ENCODE measurements at places on chromosomes 1 and 21.

DNA sequence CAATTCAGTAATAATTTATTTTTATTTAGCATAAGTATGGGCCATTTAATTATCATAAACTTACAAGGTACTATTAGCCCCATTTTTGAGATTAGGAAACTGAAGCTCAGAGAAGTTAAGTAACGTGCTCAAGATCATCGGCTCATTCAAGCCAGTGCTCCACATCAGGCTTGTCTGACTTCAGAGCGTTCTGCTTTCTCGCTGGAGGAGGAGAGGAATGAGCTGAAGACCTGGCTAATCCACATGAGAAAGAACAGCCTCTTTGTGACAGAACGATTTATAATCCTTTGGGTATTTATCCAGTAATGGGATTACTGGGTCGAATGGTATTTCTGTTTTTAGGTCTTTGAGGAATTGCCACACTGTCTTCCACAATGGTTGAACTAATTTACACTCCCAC lies 39.7 kb downstream of the DDX20 start:
- no peak for DNase-seq

DNA sequence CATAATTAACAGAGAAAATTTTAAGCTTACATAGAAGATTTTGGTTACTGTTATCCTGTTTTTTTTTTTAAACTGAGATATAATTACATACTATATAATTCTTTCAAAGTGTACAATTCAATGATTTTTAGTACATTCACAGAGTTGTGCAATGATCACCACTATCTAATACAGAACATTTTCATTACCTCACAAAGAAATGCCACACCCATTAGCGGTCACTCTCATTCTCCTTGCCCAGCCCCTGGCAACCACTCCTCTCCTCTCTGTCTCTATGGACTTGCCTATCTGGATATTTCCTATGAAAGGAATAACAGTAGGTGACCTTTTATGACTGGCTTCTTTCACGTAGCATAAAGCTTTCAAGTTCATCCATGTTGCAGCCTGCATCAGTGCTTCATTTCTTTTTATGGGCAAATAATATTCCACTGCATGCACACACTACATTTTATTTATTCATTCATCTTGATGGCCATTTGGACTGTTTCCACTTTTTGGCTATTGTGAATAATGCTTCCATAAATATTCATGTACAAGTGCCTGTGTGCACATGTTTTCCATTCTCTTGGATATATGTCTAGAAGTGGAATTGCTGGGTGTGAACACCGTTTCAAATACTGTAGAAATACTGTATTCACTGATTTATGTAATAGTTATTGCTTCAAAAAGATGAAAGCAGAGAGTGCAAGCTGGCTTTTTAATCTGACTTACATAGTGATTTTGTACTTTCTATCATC lies 26.5 kb downstream of the TAF5L start:
- DNase-seq, result no peak

- no peak for DNase-seq
Measured at GRCh38 chr1:185439727-185440415, 122.8 kb upstream of the IVNS1ABP start.

GRCh38 chr1:211019266-211019665 lies 114.7 kb downstream of the KCNH1 start:
- no peak for DNase-seq

GRCh38 chr1:9317072-9317471 lies 24.4 kb downstream of the SPSB1 start:
- no peak for DNase-seq

DNA sequence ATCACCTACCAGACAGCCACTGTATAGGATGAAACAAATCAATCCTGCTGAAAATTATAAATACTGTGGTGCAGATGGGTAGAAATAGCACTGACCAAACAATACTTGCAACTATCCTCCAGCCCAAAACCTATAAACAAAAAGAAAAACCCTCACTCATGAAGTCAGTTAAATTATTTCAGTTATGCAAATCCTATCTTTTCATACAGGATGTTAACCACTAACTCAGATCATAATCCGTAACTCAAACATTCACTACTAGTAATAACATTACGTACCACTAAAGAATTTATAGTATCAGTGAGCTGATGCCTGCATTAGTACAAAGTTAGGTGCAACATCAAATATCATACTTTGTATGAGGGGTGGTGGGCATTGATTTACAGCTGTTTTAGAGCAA lies 2.6 kb downstream of the NDC1 start:
- DNase-seq, result no peak

GRCh38 chr1:180953291-180954004 lies 40.8 kb downstream of the KIAA1614 start:
- DNase-seq, result no peak

All from hematopoietic multipotent progenitor cell (in vitro differentiated cells).